Large intestine (tissue), 12 donors: ENCODE measurements at places on chromosomes 13 and 19.

DNA sequence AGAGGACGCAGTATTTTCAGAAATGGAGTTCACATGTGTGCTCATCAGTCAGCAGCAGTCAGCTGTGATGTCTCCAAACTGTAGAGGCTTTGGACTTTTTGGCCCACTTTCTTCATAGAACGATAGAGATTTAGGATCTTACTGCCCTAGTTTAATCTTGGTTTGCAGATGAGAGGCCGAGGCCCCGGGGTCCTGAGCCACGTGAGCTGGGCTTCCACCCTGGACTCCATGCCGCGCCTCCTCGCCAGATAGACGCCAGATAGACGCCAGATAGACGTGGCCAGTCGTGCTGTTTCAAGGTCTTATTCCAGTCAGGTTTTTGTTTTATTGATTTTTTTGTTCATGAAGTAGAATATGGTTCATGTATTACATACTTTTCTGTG lies 11.7 kb upstream of the MCF2L start:
- no peak for DNase-seq

- no peak for DNase-seq
Measured at GRCh38 chr19:53906211-53907192, 2.6 kb upstream of the CACNG7 start.

DNA sequence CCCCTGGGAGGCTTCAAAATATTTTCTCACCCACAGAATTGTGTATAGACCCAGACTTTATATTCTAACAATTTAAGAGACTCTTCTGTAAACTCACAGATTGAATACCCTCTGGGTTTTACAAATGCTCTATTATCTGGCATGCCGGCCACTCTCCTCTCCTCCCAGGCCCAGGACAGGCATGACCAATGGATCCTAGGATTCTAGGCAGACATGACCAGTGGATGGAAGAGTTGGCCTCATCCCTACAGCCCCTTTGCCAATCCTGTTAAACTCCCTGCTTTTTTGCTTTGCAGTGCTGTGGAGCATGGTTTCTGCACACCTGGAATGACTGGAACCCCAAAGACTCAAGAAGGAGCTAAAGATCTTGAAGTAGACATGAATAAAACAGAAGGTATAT lies 5.8 kb downstream of the ACSBG2 start:
- no peak for DNase-seq

DNA sequence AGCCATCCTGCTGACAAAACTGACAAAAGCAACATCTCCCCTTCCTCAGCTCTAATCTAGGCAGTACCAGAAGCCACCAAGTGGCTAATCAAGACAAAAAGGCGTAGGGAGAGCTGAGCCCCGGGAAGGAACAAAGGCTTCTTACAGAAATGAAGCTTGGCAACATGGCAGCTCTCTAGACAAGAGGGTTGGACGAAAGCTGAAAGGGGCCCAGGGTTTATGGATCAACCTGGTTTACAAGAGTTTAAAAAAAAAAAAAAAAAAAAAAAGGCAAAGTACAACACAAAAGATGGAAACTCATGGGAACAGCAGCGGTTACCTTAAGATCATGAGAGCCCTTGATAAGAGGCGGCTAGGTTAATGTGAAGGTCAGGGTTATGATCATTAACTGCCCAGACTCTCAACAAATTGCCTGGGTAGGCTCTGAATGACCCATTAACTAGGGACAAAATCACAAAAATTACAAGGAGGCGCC lies 14.0 kb downstream of the ZC3H4 start:
- DNase-seq, result peak; percentile 76

- no peak for DNase-seq
Measured at GRCh38 chr13:105058517-105058916, 1476.9 kb downstream of the EFNB2 start.

GRCh38 chr19:1749373-1750342 lies 3.6 kb upstream of the ONECUT3 start:
- no peak for DNase-seq

- DNase-seq, result no peak
Measured at GRCh38 chr19:6482343-6482686, 728 bp upstream of the DENND1C start.
